Endothelial cell (in vitro differentiated cells): ENCODE measurements at places on chromosomes 13 and 19.

DNA sequence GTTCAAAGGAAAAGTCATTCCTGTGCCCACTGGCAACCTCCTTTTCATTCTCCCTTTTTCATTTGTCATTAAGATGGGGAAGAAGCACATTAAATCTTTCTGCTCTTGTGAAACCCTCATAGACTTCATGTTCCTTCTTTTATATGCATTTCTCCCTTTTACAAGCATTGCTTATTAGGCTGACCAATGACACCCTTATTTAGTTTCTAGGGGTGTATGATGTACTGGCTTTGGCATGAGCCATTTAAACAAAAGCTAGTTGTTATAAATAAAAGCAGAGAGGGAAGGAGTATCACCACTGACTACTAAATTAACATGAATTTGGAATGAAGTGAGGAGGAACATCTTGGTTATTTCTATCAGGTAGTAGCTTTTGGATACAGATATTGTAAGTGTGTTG is 68.2 kb upstream of the PCDH9 start:
- DNase-seq, result no peak

DNA sequence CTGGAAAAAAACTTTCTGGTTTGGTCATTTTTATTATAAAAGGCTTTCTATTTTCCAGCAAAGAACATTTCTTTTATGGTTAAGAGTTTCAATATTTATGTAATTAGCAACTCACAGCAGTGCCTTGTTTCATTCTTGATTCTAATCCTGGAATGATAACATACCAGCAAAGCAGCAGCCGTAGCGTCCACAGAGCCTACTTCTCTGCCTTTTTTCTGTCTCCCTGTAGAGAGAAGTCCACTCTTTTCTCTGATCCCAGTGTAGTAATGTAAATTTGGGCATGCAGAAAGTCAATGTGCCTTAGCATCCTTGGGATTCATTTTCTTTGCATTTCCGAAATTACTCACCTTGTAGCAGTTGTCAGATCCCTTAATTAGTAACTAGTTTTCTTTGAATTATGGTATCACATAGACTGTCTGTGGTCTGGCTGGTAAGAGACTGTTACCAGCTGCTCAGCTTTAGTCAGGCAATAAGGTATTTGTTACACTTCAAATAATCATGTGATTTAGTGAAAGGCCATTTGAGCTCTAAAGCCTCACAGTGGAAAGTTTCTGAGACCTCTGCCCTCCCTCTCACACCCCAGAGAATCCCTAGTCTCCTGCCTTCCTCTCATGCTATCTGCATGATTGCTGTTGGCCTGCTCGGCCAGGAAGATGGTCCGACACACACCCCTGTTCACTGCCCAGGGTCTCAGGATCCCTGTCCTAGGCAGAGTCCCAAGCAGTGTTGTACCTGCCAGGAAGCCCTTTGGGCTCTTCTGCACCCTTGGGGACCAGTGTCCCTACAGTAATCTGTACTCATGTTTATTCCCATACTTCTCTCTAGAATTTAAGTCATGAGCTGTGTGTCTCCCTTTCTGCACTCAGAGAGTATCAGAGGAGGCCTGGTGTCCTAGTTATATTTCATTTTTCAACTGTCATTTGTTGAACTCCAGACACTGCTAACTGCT is 86.3 kb downstream of the LRCH1 start:
- DNase-seq, result no peak

- DNase-seq, result no peak
Observed at GRCh38 chr13:44591316-44591715, 15.2 kb upstream of the TSC22D1 start.

- no peak for DNase-seq
Observed at GRCh38 chr13:30319655-30320054, 12.3 kb upstream of the KATNAL1 start.

DNA sequence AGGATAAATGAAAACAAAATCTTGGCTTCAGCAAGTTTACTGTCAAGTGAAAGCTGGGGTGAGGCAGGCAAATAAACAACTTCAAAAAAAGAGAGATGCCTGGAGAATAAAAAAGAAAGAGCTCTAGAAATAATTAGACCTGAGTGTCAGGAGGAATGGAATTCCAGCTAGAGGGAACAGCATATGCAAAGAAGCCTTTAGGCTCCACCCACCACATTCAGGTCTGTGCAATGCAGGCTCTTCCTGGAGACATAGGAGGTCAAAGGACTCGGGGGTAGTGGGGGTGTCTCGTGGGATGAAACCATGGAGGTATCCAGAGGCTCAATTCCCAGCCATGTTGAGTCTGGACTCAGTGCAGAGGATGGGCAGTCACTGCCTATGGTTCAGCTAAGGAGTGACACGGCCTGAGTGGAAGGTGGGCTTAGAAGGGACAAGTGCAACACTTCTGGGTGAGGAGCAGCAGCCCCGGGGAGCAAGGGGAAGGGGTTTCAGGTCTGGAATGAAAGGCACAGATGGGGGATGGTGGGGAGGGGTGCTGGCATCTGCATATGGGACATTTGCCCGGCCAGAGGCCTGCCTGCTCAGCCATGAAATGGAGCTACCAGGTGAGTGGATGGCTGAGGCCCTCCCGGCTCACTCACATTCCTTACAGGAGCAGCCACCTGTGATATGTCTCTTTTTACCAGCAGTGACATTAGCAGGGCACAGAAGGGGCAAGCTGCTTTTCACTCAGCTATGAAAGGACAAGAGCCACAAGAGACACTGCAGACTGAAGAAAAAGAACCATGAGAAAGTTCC is 12.3 kb downstream of the LATS2 start:
- no peak for DNase-seq

DNA sequence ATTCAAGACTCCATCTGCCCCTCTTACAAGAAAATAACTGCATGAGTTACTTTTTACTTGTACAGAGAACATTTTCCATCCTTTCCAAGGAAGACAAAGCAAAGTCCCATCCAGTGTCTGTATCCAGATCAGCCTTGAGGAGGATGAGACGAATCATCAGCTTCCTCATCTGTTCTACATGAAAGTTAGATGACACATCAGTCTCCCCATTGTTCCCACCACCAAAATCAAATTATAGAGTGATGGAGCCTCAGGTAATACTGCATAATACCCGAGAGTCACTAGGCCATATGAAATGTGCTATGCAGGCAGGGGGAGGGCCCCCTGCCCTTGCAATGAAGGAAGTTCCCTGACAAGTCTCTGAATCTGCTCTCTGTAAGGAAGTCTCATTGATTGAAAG is 1244.6 kb upstream of the SLC10A2 start:
- DNase-seq, result no peak

GRCh38 chr19:12899891-12900518 is 9.0 kb downstream of the GCDH start:
- DNase-seq, result no peak

DNA sequence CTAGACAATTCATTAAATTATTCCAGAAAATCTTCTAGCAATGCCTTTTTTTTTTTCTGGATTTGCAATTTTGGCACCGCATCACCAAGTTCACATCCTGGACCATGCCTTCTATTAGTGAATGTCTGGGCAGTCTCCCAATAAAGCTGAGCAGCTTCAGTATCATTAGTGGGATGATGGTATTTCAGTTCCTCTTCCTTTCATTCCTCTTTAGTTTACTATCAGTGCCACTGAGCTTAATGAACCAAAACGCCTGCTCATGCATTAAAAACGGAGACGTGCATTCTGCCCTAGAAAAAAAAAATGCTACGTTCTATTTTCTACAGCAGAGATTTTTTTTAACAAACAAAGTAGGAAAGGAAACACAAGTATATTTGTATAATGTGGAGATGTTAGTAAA is 343.0 kb downstream of the PCDH9 start:
- DNase-seq, result no peak

GRCh38 chr19:50002386-50002960 is 22.7 kb downstream of the VRK3 start:
- DNase-seq, result no peak

- DNase-seq, result no peak
Observed at GRCh38 chr19:55668603-55669348, 6.2 kb upstream of the EPN1 start.

GRCh38 chr13:83332751-83333150 is 549.5 kb downstream of the SLITRK1 start:
- no peak for DNase-seq

- no peak for DNase-seq
Observed at GRCh38 chr19:43329989-43330388, 23.5 kb upstream of the CD177 start.

GRCh38 chr13:75458696-75459422 is 23.1 kb downstream of the TBC1D4 start:
- peak; percentile 4 for DNase-seq

DNA sequence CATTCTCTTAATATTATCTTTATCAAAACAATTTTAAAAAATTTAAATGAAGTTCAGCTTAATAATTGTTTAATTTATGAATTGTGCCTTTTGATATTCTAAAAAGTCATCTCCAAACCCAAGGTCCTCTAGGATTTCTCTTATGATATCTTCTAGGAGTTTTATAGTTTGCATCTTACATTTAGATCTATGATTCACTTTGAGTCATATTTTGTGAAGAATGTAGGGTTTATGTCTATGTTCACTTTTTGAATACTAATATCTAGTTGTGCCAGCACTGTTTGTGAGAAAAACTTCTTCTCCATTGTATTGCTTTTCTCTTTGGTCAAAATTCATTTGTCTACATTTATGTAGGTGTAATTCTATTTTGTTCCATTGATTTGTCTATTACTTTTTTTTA is 1068.4 kb upstream of the SPRY2 start:
- DNase-seq, result no peak

DNA sequence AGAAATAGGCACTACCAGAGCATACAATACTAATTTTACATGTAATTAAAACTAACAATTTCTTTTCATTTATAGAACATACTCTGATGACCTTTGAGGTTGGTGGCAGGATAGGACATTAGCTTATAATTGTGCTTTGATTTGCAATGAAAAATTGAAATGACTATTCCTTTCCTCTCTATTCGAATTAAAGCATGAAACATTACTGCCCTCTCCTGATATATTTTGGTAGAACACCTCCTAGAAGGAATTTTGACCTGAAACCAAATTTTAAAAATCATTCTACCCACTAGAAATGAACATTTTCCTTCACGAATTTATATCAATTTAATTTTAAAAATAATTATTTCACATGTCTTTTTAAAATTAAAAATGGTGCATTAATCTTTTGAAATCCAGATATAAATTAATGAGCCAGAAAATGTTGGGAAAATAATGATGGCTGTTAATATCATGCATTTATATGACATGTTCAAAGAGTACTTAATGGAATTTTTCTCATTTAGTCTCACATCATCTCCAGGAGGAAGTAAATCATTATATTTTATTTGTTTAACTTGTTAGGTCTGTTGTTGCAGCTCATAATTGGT is 556.3 kb upstream of the ARGLU1 start:
- DNase-seq, result no peak

DNA sequence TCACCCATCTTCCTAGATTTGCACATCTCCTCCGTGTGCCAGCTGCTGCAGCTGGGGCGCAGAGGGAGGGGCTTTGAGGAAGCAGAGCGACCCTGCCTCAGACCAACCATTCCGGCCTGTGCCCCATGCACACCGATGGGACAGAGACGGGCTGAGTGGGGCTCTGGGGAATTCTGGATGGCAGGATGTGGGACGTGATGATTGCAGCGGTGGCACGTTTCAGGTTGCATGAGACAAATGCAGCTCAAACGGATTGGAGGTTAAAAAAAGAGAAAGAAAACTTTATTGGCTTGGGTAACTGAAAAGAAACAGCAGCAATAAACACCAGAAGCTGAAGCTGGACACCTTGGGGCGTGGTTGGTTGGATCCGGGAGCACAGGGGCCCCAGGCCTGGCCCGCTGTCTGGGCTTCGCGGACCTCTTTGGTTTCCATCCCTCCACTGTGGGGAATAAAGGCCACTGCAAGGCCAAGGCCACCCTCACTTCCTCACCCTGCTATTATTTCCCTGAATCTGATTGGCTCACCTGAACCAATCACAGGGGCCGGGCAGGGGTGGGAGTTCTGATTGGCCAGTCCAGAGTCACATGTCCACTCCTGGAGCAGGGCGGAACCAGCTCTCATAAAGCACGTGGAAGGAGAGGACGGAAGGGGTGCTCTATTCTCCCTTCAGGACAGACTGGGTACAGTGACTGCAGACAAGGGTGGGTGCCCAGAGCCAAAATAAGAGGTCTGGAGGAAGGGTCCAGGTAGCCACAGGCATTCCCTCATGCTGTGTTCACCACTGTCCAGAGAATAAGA is 6.1 kb upstream of the ZNF787 start:
- no peak for DNase-seq

DNA sequence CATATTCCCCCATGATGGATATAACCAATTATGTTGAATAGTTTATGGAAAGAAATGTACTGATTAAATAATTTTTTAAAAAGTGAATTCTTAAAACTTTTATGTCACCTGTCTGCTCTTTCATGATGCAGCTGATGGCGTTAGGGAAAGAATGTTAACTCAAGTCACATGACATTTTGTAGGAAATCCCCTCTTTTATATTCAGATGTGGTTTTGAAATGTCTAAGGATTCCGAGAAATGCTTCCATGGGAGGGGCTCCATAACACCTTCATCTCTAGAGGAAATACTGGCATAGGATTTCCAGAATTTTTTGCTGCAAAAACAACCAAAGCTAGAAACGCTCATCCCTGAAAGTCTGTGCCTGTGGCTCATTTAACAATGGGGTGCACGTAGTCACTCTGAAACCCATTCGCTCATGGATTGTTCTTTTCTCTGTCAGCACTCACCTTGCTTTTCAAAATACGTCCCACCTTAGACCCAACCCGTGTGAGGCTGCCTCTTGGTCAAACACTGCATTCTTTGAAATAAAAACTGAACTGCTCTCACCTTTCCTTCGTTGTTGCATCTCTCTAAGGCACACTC is 288.9 kb downstream of the SHISA2 start:
- DNase-seq, result no peak

DNA sequence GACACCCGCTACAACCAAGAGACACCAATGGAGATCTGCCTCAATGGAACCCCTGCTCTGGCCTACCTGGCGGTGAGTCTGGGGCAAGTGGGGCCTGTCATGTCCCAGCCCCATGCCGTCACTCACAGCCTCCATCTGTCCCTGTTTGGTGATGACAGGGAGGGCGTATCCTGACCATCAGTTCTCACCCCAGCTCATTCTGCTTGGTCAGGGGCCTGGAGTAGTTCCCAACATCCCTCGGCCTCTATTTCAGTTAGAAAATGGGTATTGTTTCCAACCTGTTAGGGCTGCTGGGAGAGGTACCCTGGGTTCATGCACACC is 18.2 kb downstream of the HIPK4 start:
- DNase-seq, result no peak

DNA sequence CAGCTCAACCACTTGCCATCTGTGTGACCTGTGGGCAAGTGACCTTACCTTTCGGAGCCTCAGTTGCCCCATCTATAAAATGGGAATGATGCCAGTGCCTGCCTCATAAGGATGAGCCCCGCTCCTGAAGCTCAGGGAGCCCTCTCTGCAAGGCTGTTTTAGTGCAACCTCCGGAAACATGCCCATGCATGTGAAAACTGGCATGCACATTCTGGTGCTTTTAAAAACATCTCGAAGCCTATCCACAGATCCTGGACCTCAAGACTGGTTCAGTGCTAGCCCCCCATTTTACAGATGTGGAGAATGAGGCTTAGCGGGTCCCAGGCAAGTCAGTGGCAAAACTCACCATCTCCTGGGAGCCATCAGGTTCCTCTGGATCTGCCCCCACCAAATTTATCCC is 5.6 kb downstream of the CADM4 start:
- no peak for DNase-seq

GRCh38 chr13:101219609-101220265 is 196.6 kb downstream of the NALCN start:
- DNase-seq, result no peak
